Colonic mucosa (tissue), 4 donors: ENCODE measurements at places on chromosomes 2 and 18. TPM values are rescaled to one million over a fixed set of nuclear protein-coding genes. Genes with fewer than 3 reads are reported as not detected.
A peak's percentile ranks its signal among the peaks of the same experiment; 100 is the strongest.

Gene TMEM150A
- 7.2 TPM for total RNA-seq

Gene MC4R
- total RNA-seq = not detected

GRCh38 chr2:24492421-24493279 is 1.6 kb downstream of the NCOA1 start:
- DNase-seq = peak; percentile 35

- DNase-seq = no peak
Observed at GRCh38 chr18:36582988-36583745, 245.6 kb downstream of the TPGS2 start.

Gene IL1B
- 1.6 TPM for total RNA-seq

- DNase-seq = no peak
Observed at GRCh38 chr2:174634130-174635014, 36.8 kb upstream of the WIPF1 start.

- no peak for DNase-seq
Observed at GRCh38 chr2:147521936-147522335, 322.9 kb upstream of the ACVR2A start.

- DNase-seq = no peak
Observed at GRCh38 chr2:224190936-224191270, 151.8 kb upstream of the SERPINE2 start.

DNA sequence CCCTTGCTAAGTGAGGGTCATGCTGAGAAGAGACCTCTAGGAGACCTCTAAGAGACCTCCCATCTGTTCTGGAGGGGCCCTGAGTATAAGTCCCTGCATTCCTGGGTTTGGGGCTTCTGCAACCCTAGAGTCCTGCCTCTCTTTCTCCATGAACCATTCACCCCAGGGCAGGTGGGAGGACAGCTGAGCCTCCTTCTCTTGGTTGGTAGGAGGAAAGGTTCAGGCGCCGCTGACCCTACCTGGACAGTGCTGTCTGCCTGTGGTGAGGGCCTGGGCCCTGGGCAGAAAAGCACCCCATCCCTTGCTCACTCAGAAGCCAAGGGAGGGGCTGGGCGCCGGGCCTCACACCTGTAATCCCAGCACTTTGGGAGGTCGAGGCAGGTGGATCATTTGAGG is 604 bp upstream of the VIL1 start:
- no peak for DNase-seq

GRCh38 chr2:96374211-96374951 is 38.8 kb downstream of the NCAPH start:
- no peak for DNase-seq

DNA sequence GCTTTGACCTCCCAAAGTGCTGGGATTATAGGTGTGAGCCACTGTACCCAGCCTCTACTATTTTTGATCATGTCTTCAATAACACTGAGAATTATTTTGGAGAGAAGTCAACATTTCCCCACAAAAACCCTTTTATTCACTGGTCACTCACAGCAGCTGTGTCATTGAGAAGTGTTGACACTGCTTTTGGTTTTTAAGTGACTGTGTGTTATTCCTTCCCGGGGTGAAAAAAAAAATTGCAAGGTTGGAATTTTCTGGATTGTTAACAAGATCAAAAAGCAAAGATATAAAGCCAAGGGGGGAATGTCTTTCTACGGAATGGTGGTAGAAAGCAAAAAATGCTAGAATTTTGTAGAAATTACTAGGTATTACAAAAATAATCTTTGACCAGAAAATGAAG is 61.5 kb downstream of the TANC1 start:
- no peak for DNase-seq

Gene CIB4
- not detected for total RNA-seq

Gene IKZF2
- 4.8 TPM for total RNA-seq

Gene FAM210A
- total RNA-seq = 18.6 TPM

Gene SERPINB11
- not detected for total RNA-seq

DNA sequence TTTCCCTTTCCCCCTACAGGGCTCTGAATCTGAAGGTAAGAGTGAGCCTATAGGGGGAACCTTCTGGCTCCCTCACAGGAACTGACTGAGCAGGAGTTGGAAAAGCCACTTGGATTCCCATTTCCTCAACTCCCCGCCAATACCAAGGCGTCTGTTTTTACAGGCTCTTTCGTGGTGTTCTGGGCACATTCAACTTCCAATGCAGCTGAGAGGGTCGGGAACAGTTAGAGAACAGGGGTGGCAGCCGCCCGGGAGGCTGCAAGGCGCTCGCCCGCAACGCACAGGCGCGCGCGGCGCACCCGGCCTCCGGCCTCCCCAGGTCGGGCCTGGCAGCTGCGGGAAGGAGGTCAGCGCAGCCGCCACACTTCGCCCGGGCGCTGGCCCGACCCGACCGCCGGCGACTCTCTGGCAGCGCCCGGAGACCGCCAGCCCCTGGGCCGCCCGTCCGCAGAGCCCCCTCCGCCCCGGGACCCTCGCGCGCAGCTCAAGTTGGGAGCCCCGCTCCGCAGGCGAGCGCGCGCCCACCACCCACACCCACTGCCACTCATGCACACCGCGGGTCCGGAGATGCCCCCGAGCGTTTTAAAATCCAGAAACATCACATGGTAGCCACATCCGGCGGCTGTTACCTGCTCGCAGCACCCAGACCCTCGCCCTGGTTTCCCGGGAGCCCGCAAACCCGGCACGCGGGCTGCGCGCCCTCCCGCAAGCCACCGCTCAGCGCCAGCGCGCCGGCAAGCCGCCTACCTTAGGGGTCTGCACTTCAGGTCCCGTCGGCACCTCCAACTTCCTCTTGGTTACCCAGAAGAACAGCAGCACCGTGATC is 816 bp downstream of the GALNT14 start:
- DNase-seq = no peak
